ENCODE measurements at places on chromosomes 12 and 14.

DNA sequence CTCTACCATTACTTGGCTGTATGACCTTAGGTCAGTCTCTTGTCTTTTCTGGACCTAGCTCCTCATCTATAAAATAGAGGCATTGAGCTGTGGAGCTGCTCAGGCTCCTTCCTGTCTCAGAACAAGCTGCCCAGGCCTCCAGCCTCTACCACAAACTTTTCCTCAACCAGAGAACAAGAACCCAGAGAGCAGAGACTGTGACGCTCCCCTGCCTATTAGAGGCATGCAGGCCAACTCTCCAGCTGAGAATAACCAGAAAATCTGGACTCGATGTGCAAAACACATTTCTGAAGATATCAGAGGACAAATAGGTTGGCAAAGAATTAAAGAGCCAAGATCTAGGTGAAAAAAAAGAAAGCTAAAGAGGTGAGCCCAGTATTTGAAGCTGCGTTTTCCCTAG lies 17.8 kb upstream of the PNMA1 start:
- DNase-seq: no peak

DNA sequence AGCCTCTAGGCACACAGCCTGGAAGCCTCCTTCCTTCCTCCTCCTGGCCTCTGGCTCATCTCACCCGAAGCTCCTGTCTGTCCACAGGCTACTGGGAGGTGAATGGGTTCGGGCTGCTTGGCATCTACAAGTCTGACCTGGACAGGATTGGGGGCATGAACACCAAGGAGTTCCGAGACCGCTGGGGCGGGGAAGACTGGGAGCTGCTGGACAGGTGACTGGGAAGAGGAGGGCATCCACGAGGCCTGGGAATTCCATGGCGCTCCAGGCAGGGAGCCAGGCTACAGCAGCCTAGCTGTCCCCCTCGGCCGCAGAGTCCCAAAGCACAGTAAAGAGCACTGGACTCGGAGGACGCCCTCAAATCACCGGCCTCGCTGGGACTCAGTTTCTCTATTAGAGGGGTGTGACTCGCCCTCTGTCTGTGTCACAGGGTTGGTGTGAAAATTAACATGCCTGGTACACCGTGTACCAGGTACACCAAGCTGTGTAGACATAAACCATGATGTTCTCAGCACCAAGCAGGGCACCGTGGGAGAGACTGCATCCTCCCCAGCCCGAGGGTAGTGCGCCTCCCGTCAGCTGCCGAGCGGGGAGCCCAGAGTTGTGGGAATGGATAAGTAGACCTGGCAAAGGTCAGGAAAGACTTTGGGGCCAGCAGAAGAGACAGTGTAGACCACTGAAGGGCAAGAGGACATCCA lies 99.6 kb downstream of the B4GALNT3 start:
- no peak for DNase-seq

DNA sequence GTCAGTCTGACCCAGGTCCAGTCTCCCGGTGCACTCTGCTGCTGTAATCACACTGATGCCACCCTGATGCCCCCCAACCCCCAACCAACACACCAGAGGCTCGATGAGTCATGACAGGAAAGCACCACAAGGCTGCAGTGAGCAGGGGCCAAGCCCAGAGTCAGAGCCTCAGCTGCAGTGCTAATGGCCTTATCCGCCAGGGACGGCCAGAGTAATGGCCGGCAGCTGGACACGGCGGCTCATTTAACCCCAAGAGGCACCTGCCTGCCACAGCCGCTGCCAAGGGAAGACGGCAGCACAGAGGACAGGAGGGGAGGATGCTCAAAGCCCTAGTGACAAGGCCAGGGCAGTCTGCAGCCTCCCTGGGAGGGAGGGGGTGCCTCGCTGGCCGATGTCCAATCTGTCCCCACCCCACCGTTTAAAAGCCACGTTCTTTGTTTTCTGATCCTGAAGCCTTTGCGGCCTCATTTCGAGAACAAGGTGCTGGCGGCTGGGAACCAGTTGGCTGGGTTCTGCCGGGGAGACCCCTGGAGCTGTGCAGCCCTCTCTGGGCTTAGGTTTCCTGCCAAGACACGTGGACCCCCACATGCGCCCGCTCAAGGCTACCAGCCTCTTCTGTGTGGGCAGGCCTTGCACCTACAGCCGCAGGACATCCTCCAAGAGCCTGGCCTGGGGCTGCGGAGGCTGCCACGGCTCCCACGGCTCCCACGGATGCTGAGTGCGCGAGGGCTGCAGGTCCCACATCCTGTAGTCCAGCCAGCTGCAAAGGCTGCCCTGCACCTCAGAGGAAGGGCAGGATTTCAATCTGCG lies 13.1 kb downstream of the CCDC85C start:
- DNase-seq: no peak

- no peak for DNase-seq
These were observed 6.9 kb upstream of the RD3L start for GRCh38 chr14:103949131-103949790.
